Activated CD4-positive, alpha-beta T cell treated with anti-CD3 and anti-CD28 coated beads for 1 hour (primary cell): ENCODE measurements at places on chromosomes 12 and 14.
A peak's percentile ranks its signal among the peaks of the same experiment; 100 is the strongest.

GRCh38 chr14:25488961-25489360 is 439.0 kb upstream of the STXBP6 start:
- no peak for DNase-seq

DNA sequence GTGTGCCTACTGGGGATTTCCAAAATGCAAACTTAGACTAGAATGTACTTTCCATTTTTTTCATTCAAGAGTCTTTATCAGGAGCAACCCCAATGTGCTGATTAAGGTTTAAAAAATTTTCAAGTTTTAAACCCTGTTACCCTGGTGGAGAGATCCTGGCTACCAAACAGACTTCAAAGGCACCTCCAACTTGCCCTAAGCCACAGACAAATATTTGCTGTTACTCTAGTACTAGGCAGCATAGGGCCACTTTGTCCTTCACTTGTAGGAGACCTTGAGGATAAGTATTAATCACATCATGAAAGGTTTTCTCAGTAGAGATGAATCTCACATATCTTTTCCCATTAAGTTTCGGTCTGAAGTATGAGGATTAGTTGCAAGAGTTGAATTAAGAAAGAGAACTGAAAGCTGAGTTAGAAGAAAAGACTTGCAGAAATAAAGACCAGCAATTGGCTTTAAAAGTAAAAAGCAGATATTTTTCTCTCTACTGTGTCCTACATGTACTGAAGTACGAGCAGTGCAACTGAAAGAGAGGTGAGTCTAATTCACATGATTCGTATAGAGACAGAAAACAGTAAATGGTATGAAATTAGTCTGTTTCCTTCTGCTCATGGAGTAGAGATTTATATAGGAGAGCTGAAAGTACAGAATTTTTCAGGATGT is 28.3 kb downstream of the NTN4 start:
- no peak for DNase-seq

GRCh38 chr14:50038398-50039119 is 77.8 kb downstream of the VCPKMT start:
- no peak for DNase-seq

GRCh38 chr14:85531587-85532373 is 1.8 kb downstream of the FLRT2 start:
- no peak for DNase-seq

- no peak for DNase-seq
Measured at GRCh38 chr12:1977109-1977508, 27.1 kb downstream of the DCP1B start.

DNA sequence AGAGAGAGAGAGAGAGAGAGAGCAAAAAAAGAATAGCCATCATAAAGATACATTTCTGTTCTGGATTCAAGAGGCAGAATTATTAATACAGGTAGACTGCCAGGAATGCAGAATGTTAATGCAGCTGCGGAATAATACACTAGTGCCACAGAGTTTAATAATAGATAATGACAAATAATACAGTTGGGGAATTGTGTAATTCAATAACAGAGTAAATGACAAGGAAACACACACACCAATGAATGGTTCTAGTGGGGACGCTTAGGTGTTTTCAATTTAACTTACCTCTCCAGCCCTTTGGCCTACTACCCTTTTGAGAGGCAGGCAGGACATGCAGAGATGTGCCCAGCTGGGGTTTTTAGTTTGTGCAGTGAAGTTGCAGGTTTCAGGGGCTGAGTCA is 313.9 kb downstream of the NRXN3 start:
- no peak for DNase-seq

DNA sequence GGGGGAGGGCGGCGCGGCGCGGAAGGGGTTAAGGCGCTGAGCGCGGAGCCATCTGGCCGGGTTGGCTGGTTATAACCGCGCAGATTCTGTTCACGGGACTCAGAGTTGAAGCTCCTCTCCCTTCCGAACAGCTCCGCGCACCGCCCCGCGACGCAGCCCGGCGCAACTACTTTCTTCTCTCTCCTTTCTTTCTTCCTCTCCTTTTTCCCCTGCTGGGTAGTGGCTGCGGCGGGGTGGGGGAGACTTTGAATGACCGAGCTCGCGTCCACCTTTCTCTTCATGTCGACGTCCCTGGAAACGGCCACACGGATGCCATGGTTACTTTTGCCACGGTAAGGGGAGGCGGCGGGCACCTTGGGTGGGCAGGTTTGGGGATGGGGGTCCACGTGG is at the start of gene NTF3:
Gene NTF3 (plus strand): TSS at position 98 of the 390 bp plus-strand sequence. CDS start 217 bp downstream, at position 315.
- DNase-seq, result no peak

DNA sequence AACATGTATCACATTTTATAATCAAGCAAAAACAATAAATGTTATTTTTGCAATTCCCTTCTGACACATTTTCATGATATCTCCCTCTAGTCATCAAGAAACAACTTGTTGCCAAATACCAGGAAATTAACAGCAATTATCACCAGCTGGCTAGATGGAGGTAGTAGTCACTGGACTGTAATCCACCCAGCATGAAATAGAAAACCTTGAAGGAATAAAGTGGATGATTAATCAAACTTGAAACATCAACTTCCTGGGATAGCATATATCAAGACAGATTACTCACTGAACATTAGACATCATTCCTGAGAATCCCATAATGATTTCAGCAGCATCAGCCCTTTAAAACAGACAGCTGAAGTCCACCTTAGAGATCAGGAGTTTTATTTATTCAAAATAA is 259.0 kb downstream of the CCDC59 start:
- no peak for DNase-seq

GRCh38 chr12:53006810-53007309 is 604 bp downstream of the EIF4B start:
- DNase-seq, result peak; percentile 64

DNA sequence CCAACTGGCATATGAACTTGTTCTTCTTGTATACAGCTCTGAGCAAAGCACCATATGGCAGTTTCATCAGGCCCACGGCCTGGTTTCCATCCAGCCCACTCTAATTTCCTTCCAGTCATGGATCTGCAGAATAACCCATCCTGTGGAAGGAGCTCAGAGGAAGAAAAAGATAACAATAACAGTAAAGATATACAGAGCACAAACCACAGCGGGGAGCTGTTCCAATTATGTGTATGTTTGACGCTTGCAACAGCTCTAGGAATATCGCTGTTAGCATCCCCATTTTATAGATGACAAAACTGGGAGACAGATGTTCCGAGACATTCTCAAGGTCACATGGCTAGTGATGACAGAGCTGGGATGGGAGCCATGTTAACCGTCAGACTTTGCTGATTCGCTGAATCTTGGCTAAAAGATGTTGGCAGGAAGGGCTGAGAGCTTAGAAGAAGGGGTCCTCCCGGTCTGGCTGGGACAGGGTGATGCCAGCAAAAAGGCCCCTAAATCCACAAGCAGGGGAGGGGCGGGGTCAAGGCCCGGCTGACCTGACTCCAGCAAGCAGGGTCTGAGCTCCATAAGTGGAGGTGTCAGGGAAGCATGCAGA is 34.4 kb upstream of the CIPC start:
- no peak for DNase-seq

DNA sequence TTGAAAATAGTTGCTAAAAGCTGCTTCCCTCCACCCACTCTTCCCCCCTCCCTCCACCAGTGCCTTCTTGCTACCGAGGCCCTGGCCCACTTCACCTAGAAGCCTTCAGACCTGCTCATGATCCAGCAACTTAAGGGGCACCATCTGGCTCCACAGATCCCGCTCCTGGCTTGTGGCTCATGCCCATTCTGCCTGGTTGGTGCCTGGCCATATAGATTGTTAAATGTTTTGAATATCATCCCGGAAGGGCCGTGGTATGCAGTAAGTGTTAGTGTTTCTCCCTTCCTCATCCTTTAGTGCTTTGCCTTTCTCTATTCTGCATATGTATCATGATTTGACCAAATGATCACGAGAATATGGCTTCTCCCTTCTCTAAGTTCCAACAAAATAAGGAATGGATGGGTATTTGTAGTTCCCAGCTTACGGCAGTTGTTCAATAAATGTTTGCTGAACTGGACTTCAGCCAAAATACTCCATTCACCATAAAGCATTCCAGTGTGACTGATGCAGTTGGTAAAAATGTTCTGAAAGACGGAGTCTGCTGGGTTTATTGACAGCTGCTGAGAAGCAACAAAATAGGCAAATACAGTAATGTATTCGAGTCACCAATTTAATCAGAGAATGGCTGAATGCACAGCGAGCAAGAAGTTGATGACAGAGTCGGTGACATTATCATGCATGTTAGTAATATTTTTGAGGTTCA is 30.7 kb downstream of the GRIP1 start:
- DNase-seq, result no peak

GRCh38 chr12:124777399-124778372 is 86.0 kb downstream of the SCARB1 start:
- DNase-seq, result no peak

DNA sequence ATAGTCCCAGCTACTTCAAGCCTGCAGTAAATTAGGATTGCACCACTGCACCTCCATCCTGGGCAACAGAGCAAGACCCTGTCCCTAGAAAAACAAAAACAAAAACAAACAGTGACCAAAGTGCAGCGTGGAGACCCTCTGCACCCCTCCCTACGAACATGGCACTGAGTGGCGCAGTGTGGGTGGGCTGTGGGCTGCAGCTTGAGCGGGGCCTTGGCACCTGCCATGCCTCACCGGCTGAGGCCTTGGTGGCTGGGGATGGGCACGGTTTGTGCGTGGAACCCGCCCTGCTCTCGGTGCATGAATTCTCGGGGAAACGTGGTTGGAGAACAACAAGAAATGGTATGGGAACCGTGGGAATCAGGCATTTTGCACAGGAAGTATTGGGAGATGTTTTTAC is 60.8 kb downstream of the TNFAIP2 start:
- no peak for DNase-seq

GRCh38 chr12:70584332-70584731 is 52.9 kb downstream of the PTPRB start:
- DNase-seq, result no peak

- no peak for DNase-seq
Measured at GRCh38 chr14:46058964-46059563, 592.5 kb downstream of the RPL10L start.

- DNase-seq, result no peak
Measured at GRCh38 chr14:57865066-57865402, 858 bp downstream of the SLC35F4 start.

DNA sequence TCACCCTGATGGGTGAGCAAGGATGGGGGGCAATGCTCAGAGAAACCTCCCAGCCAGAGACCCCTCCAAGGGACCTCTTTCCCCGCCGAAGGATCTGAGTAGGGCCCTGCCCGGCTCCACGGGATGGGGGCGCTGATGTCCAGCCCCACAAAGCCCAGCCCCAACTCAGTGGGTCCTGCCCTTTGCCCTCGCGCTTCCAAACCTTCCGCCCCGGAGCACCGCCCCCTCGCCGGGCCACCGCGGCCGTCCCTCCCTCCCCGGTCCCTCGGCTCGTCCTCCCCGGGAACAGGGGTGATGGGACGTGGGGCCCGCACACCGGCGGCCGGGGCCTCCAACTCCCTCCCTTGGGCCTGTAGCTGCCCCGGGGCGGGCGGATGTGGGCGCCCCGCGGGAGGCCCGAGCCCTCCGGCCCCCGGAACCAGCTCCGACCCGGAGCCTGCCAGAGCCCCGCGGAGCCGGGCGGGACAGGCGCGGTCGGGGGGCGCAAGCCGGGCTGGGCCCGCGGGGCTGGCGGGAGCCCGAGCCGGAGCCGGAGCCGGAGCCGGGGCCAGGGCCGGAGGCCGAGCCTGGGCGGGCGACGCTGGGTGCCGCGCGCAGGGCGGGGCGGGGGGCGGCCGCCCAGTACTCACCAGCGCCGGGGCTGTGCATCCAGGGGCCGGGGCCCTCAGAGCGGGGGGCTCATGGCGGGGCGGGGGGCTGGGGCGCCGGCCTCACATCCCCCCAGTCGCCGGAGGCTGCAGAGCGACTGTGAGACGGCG is 386 bp downstream of the HDAC7 start:
- DNase-seq, result no peak

DNA sequence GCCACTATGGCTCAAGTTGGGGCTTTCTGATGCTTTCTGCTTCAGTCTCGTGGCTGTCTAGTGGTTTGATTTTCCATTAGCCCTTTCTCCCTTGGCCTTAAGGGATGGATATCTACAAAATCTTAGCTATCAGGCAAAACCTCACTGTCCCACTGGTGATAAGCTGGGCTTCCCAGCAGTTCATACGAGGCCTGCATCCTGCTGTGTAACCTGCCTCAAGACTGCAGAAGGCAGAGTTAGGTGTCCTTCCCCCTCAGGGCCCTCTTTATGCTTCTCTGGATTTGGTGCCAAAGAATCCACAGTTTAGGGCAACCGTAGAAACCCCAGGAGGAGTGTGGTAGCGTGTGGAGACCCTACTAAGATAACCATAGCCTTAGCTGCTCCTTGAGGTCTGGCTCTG is 38.9 kb downstream of the ETV6 start:
- no peak for DNase-seq

- no peak for DNase-seq
Measured at GRCh38 chr14:100386846-100387245, 63.7 kb downstream of the SLC25A47 start.

DNA sequence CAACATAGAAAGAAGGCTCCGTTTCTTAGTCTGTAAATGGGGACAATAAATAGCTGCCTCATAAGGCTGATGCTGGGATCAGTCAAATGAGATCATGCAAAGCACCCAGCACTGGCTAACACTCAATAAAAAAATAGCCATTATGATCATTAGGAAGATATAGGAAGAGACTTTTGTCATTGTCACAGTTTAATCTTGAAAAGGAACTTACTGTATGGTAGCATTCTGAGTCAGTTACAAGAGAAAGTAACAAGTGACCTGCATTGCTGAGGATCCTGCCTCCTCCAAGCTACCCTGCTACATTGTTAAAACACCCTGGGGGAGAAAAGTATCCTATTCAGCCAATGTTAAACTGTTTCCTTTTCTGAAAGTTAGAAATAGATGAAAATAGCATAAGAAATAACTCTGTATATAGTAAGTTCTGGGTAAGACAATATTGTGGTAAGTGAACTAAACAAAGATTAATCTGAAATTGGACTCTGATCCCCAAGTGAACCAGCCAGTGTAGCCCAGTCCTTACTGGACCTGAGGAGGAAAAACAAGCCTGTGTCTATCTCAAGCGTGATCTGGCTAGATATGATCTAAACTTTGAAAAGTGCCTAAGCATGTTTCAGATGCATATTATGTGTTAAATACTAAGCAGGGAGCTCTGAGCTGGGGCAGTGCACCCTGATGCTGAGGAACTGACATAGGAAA is 3.6 kb upstream of the NUDT4 start:
- no peak for DNase-seq

GRCh38 chr14:78401866-78402265 is 231.7 kb downstream of the NRXN3 start:
- no peak for DNase-seq

- DNase-seq, result no peak
Measured at GRCh38 chr12:99985129-99985570, 414 bp upstream of the ANKS1B start.
